ENCODE measurements at places on chromosomes 11 and 22.
A peak's percentile ranks its signal among the peaks of the same experiment; 100 is the strongest.

- DNase-seq: no peak
These were observed 312.7 kb upstream of the B3GAT1 start for GRCh38 chr11:134724779-134725140.

GRCh38 chr22:44972363-44973083 is 37.3 kb downstream of the PHF21B start:
- no peak for DNase-seq

DNA sequence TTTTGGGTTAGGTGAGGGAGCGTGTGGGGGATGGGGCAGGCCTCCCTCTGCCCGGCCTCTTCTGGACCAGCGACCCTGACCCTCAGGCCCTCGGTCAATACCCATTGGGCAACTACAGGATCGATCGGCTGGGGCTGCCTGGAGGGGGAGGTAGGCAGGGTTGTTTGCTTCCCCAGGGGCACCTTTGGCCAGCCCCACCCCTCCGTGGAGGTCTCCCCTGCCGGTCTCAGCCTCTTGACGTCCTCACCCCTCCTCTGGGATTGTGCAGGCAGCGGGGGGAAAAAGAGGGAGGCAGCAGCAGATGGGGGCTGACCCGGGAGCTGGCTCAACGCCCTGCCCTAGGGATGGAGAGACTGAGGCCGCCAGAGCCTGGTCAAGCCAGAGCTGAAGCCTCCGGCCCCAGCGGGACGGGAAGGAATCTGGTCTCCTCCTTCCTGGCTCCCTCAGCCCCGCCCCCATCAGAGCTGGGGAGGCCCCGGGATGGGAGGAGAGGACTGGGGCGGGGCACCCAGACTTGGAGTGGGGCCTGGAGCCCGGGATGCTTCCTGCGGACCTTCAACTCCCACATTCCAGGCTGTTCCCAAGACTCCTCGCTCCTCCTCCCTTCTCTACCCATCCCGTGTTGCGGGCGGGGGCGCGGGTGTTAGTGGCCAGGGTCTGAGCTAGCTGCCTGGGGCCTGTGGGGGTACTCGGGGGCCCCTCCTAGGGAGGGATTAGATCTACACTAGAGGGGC is 14.4 kb upstream of the CDC42EP1 start:
- DNase-seq: peak; percentile 99

GRCh38 chr11:29612423-29612822 is 404.4 kb downstream of the KCNA4 start:
- no peak for DNase-seq

GRCh38 chr11:126440276-126440675 is 84.8 kb downstream of the ST3GAL4 start:
- no peak for DNase-seq

DNA sequence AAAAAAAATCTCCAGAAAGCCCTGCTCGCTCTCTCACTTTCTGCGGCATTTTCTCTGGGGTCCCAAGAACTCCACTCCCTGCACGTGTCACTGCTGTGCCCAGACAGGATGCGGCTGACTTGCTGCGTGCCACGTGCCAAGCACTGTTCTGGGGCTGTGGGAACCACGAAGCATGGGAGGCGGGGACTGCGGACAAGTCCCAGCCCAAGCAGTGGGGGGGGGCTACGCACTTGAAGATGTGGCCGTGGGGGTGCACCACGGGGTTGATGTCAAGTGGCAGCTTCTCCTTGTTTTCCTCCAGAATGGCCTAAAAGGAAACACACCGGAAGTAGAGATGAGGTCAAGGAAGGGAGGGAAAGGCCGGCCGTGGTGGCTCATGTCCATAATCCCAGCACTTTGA is 10.8 kb downstream of the TTLL12 start:
- DNase-seq: no peak

- DNase-seq: no peak
These were observed 79.1 kb downstream of the CDKN1C start for GRCh38 chr11:2806351-2807024.

- DNase-seq: peak; percentile 85
These were observed at the start of gene FTH1 for GRCh38 chr11:61967116-61967923. FTH1 (minus strand) TSS chr11:61967634; CDS start chr11:61967425, 209 bp downstream.

GRCh38 chr11:124717786-124718651 is 21.7 kb upstream of the NRGN start:
- DNase-seq: peak; percentile 28

DNA sequence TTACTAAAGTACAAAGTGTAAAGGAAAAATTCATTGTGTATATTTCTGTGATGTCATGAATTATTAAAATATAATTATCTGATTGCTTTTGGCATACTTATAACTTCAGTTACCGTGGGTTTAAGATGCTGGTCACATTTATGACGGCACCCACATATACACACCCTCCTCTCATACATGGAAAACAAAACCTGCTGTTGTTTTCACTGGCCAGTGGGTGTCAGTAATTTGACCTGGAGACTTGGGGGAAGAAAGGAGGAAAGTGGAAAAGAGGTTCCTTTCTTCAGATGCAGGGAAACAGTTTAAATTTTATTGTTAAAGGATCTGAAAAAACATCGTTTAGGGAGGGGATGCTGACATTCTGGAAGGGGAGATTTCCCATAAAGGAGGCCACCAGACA is 742 bp upstream of the BBOX1 start:
- no peak for DNase-seq

DNA sequence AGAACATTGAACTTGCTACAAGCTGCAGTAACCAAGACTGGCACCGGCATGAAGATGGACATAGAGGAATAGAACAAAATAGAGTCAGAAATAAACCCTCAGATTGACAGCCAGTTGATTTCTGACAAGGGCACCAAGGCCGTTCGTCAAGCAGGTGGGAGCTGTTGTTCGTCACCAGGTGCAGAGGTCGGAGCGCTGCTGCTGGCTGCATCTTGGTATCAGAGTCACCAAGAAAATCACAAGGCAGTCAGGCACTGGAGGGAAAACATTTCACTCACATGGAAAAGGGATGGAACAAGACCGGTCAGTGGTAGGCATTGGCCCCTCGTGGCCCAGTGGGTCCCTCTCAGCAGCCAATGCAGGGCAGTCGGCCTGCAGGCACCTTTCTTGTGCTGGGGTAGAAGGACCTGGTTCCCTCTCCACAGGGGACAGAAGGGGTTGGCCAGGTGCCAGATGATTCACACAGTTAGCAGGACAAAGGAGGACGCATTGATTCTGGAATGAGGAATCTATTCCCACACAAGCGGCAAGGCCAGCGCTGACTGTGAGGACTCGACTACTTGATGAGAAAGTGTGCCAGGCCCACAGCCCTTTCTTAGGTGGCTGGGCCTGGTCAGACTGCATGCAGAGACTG is 115.8 kb upstream of the FGF3 start:
- no peak for DNase-seq

- no peak for DNase-seq
These were observed 57.3 kb downstream of the TP53I11 start for GRCh38 chr11:44893308-44893822.

DNA sequence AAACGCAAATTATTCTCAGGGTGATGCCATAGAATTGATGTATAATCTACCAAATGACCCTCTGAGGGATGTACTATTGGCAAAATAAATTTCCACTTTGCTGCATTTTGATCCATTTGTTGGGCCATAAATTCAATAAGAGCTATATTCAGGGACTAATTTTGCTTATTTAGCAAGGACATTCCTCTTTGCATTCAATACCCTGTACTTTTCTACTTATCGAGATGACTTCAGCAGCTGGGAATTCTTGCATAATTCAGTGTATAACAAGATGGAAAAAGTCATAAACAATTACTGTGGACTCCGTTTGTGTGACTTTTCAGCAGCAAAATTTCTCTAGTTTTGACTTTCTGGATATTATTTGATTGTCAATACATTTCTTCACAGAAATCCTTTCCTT is 744.7 kb upstream of the CCDC179 start:
- peak; percentile 9 for DNase-seq

DNA sequence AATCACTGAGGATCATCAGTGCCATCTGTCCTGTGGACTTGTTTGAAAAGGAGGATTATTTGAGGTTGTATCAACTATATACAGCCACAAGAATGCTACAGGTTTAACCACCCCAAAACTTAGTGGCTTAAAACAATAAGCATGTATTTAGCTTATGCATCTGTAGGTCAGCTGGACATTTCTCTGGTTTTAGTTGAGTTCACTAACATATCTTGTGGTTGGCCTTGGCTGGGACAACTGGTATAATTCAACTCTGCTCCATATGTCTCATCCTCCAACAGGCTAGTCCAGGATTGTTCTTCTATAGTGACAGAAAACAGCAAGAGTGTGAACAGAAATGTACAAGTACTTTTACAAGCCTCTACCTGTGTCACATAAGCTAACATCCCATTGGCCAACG is 49.9 kb upstream of the SOX6 start:
- no peak for DNase-seq

GRCh38 chr11:101100601-101101000 is 29.0 kb downstream of the PGR start:
- no peak for DNase-seq

DNA sequence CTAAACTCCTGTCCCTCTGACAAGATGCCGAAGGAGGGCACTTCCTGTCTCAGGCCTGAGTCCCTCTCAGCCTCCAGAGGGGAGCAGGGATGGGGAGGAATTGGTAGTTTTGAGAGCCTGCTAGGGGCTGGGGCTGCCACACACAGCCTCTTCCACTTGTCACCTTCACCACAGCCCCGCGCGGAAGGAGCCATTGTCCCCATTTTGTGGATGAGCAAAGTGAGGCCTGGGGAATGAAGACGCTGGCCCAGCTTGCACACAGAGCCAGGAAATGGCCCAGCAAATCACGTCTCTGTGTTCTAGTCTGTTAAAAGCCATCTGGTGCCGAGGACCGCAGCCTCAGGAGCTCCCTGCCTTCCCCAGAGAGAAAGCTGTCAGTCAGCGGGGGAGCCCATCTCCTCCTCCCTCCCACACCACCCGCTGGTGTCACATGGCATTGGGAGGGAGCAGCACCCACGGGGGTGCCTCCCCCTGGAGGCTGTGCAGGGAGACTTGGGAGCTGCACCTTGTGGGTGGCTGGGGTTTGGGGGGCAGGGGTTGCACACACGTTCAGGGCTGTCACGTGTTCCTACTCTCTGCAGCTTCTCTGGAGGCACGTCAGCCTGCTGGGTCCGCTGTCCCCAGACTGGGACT is 34.6 kb downstream of the RASD2 start:
- no peak for DNase-seq

DNA sequence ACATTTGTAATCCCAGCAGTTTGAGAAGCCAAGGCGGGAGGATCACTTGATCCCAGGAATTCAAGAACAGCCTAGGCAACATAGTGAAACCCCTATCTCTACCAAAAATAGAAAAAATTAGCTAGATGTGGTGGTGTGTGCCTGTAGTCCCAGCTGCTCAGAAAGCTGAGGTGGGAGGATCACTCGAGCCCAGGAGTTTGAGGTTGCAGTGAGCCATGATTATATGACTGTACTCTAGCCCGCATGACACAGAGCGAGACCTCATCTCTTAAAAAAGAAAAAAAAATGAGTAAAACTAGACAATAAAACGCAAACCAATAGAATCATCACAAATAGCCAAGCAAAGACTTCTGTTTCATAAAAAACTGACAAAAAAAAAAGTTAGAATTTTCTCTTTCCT is 21.8 kb downstream of the NUCB2 start:
- DNase-seq: no peak

- no peak for DNase-seq
These were observed 4.2 kb downstream of the PLAAT3 start for GRCh38 chr11:63609971-63610580.

GRCh38 chr11:128931668-128932067 is 11.0 kb downstream of the TP53AIP1 start:
- DNase-seq: no peak

DNA sequence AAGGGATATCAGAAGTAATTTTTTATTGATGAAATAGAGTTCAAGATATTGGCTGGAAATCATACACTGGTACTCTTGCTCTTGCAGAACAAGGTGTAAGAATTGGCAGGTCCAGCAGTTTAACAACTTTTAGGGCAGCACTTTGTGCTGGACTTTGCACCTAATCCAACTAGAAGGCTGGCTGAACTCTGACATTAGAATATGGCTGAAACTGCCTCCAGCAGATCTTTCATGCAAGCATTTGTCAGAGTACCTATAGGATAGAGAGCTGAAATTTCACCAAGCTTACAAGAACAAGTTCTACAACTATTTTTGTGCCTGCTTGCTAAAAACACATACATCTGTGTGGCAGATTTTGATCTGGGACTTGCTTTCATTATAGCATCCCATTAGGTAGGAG is 17.2 kb downstream of the HPS5 start:
- DNase-seq: no peak

DNA sequence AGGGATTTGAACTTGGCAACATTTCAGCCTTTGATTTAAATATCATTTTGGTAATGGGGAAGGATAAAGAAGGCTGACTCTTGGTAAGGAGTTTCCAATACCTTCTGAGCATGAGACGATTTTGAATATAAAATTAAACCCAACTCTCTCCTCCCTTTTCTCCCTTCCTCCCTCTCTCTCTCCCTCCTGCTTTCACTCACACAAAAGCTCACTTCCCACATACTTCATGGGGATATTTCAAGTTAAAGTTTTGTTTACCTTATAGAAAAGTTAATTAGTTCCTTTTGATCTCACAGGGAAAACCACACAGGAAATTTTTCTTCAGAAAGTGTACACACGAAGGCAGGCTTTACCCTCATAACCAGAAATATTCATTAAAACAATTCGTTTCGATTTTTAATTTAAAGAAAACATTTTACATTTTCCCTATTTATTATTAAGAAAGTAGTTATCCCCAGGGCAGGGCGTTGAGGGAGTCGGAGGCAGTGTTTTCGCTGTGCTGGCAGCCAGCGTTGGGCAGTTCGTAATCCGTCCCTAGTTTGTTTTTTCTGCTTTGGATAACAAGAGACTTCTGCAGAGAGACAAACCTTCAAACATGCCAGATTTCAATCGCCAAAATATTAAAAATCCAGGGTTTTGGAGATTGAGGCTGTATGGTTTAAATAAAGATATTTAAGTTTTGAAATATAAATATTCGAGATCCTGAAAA is 25.3 kb upstream of the ALX4 start:
- no peak for DNase-seq

DNA sequence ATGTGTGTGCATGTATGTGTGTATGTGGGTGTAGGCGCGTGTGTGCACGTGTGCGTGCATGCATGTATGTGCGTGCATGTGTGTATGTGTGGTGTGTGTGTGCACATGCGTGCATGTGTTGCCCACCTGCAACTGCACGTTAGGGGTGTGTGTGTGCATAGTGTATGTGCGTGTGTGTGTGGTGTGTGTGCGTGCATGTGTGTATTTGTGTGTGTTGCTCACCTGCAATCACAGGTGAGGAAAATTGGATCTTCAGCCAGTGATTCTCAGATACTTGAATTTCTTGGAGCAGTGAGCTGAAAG is 54.3 kb downstream of the ST14 start:
- DNase-seq: no peak

GRCh38 chr22:22487869-22488597 is 20.5 kb downstream of the ZNF280B start:
- DNase-seq: no peak

Measured in amniotic epithelial cell (primary cell).